ENCODE measurements at places on chromosomes 2 and 18. TPM values are rescaled to one million over a fixed set of nuclear protein-coding genes. Genes with fewer than 3 reads are reported as not detected.

The CD8B2 gene
- not detected for total RNA-seq

The GPR45 gene
- total RNA-seq: not detected

The GALNT13 gene
- total RNA-seq: not detected

The TCF23 gene
- 0.03 TPM for total RNA-seq

The APOB gene
- 1.2 TPM for total RNA-seq

- peaks cover 3% of the 10 kb centered on the region for H3K4me1 ChIP-seq
- DNase-seq: no peak
- no peaks in the 10 kb centered on the region for H3K36me3 ChIP-seq
- H3K4me3 ChIP-seq: no peak overlapping the region
- peaks cover 2% of the 10 kb centered on the region for H3K27me3 ChIP-seq
Observed at GRCh38 chr2:240816584-240817495, 3.2 kb downstream of the KIF1A start.

- no peaks in the 10 kb centered on the region for H3K4me1 ChIP-seq
- DNase-seq: no peak
- H3K27ac ChIP-seq: no peak overlapping the region
Observed at GRCh38 chr2:55087501-55087900, 37.2 kb upstream of the RTN4 start.

- no peak overlapping the region for H3K4me3 ChIP-seq
- peaks cover 6% of the 10 kb centered on the region for H3K27me3 ChIP-seq
- no peak for DNase-seq
- H3K4me1 ChIP-seq: no peaks in the 10 kb centered on the region
- H3K27ac ChIP-seq: no peak overlapping the region
Observed at GRCh38 chr2:151627353-151627752, 106.9 kb downstream of the NEB start.

DNA sequence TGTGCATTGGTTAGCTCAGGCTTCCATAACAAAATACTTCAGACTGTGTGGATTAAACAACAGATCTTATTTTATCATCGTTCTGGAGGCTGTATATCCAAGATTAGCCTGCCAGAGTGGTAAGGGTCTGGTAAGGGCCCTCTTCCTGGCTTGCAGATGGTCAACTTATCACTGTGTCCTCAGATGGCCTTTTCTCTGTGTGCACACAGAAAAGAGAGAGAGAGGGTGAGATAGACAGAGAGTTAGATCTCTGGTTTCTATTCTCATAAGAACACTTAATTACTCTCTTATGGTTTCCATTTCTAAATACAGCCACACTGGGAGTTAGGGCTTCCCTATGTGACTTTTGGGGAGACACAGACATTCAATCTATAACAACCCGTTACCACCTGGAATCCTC lies 1003.5 kb downstream of the TSN start:
- no peaks in the 10 kb centered on the region for H3K27me3 ChIP-seq
- H3K4me1 ChIP-seq: no peaks in the 10 kb centered on the region
- H3K4me3 ChIP-seq: no peak overlapping the region
- H3K27ac ChIP-seq: no peak overlapping the region
- no peak for DNase-seq

DNA sequence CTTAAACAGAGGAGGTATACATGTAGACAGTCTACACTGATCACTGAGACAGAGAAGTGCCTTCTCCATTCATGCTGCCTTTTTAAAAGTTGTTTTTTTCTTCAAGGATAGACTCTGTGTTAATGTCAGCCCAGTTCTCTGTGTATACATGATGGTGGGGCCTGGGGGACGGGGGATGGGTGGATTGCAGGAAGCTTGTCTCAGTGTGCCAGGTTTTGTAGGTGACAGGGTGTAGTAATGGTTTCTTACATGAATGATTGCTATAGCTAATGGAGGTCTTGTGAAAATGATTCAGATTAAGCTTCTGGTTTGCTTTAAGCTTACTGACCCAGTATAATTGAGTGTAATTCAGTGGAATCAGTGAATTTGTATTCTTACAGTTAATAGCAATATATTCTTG lies 423.6 kb downstream of the PTPRM start:
- no peaks in the 10 kb centered on the region for H3K4me1 ChIP-seq
- no peaks in the 10 kb centered on the region for H3K36me3 ChIP-seq

- no peaks in the 10 kb centered on the region for H3K36me3 ChIP-seq
- H3K4me1 ChIP-seq: peaks cover 12% of the 10 kb centered on the region
- no peak overlapping the region for H3K4me3 ChIP-seq
- peak overlapping the region; percentile 53 for H3K27ac ChIP-seq
Observed at GRCh38 chr2:26740890-26741302, 23.2 kb upstream of the SLC35F6 start.

DNA sequence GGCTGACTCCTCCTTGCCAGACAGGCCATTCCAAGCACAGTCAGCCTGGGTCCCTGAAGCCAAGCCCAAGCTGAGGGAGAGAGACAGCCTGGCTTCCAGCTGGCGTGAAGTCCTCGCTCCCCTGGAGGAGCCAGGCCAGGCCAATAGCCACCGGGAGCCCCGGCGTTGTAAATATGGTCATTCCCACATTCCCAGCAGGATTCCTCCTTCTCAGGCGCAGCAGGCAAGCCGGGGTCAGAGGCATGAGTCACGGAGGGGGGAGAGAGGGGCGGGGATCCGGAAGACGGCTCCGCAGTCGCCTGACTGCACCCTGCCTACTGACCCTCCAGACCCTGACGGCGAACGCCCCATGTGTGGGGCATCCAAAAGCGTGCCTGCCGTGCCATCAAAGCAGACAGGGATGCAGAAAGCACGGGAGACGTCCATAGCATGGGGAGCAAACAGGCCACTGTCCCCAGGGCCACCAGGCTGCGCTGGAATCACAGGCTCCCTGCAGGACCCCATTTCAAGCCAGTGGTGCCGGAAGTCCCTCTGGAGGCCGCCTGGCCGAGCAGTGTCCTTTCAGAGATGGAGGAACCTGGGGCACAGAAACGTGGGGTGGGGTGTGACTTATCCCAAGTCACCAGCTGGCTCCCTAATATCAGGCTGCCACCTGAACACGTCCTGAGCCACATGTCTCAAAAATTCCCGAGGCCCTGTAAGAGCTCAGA lies 48.2 kb downstream of the TWIST2 start:
- peaks cover 3% of the 10 kb centered on the region for H3K4me1 ChIP-seq
- H3K27me3 ChIP-seq: no peaks in the 10 kb centered on the region
- no peak overlapping the region for H3K4me3 ChIP-seq

- no peaks in the 10 kb centered on the region for H3K36me3 ChIP-seq
- H3K27ac ChIP-seq: no peak overlapping the region
- peak; percentile 39 for DNase-seq
- no peaks in the 10 kb centered on the region for H3K27me3 ChIP-seq
- H3K4me1 ChIP-seq: no peaks in the 10 kb centered on the region
Observed at GRCh38 chr2:71548646-71549425, 95.5 kb downstream of the DYSF start.

- H3K27me3 ChIP-seq: no peaks in the 10 kb centered on the region
- no peak for DNase-seq
- H3K4me3 ChIP-seq: peak overlapping the region; percentile 21
Observed at GRCh38 chr18:58887613-58887963, 22.9 kb downstream of the ZNF532 start.

- no peak overlapping the region for H3K27ac ChIP-seq
- H3K36me3 ChIP-seq: peaks cover 6% of the 10 kb centered on the region
- no peaks in the 10 kb centered on the region for H3K27me3 ChIP-seq
- no peak overlapping the region for H3K4me3 ChIP-seq
- H3K4me1 ChIP-seq: no peaks in the 10 kb centered on the region
Observed at GRCh38 chr2:121405233-121405632, 120.2 kb upstream of the TFCP2L1 start.

DNA sequence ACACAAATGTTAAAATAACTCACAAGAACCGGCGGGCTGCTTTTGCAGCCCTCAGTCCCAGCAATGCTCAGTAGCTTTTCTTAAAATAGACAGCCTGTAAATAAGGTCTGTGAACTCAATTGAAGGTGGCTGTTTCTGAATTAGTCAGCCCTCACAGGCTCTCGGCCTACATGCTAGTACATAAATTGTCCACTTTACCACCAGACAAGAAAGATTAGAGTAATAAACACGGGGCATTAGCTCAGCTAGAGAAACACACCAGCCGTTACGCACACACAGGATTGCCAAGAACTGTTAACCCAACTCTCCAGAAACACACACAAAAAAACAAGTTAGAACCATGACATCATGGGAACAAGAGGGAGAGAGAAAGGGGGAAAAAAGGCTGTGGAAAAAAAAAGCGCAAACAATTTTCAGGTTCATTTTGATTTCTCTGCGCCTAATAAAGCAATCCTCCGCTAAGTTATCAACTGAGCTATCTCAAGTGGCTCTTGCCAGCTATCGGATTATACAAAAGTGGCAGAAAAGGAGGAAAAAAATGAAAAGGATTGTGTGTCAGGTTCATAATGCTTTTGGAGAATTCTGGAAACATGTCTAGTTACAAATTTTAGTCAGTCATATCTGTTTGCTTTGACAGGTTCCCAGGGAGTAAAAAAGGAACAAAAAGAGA lies 89.1 kb downstream of the ZEB2 start:
- no peak for DNase-seq
- no peaks in the 10 kb centered on the region for H3K4me1 ChIP-seq
- H3K36me3 ChIP-seq: no peaks in the 10 kb centered on the region
- H3K4me3 ChIP-seq: no peak overlapping the region
- H3K27ac ChIP-seq: no peak overlapping the region

DNA sequence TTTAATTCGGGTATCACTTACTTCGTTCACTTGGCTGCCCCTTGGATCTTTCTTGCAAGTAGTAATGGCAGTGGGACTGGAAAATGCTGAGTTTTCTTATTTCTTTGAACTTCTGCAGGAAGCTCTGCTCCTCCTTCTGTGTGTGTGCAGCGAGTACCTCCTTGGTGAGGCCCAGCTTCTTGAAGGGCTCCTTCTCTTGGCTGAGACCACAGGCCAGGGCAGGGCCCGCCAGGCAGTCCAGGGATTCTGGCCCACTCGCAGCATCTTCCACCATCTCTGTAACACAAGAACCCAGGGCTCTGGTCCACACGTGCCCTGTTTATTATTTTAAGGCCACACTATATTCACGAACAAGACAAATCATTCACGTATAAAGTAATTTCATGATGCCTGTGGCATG lies 15.8 kb upstream of the HES6 start:
- no peaks in the 10 kb centered on the region for H3K36me3 ChIP-seq
- H3K27ac ChIP-seq: no peak overlapping the region
- H3K27me3 ChIP-seq: no peaks in the 10 kb centered on the region
- H3K4me3 ChIP-seq: no peak overlapping the region
- H3K4me1 ChIP-seq: no peaks in the 10 kb centered on the region
- no peak for DNase-seq

DNA sequence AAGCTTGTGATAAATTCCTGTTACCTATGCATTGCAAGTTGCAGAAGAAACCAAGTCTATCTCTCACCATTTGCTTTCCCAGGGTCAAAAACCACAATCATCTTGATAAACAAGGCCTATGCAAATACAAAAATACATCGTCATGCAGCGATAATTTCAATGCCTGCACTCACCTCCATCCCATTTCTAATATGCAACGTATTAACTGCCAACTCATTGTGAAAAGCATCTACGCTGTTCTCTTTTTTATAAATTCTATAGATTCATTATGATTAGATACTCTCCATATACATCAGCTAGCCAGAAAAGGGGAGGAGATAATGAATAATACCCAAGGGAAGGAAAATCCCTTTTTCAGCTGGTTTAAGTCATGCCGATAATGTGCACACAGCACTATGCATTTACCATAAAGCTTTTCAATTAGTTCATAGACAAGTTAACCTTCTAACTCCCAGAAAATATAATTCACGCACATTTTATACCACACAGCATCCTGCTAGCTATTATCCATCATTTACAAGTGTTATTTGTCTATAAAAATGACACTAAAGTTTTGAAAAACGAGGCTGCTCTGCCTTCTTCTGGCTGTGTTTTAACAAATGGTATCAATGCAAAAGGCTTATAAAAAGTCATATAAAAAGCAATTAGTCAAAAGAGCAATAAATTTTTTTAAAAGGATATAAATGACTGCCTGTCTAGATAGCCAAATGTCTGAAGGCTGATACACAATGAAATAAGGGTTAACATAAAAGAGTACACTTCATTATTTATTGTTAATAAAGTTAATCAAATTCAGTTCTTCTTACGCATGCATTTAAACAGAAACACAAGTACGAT lies 77.6 kb downstream of the AFF3 start:
- H3K36me3 ChIP-seq: no peaks in the 10 kb centered on the region
- H3K4me3 ChIP-seq: no peak overlapping the region
- H3K27ac ChIP-seq: no peak overlapping the region
- no peaks in the 10 kb centered on the region for H3K4me1 ChIP-seq

DNA sequence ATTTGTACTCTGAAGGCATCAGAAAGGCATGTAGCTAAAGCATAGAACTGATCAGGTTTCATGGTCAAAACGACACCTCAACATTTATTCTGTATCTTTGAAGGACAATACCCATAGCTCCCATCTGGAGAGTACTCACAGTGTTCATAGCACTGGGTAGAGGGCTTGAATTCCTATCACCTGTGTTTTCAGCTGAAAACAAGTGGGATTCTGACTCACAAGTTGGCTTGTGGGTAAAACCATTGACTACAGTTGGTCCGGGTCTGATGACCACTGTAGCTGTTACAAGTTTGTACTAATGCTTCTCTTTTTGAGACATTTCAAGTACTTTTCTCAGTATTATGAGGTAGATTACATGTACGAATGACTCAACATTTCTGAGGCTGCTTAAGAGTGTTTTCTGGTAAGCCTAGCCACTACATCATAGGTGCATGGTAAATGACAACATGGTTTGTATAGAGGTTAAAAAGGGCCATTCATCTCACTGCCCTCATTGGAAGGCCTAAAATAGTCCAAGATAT lies 68.6 kb upstream of the PELI1 start:
- no peaks in the 10 kb centered on the region for H3K4me1 ChIP-seq
- DNase-seq: no peak
- no peak overlapping the region for H3K4me3 ChIP-seq
- H3K27ac ChIP-seq: no peak overlapping the region
- no peaks in the 10 kb centered on the region for H3K27me3 ChIP-seq

- no peaks in the 10 kb centered on the region for H3K36me3 ChIP-seq
- H3K27me3 ChIP-seq: no peaks in the 10 kb centered on the region
- H3K4me3 ChIP-seq: no peak overlapping the region
- H3K27ac ChIP-seq: no peak overlapping the region
- no peaks in the 10 kb centered on the region for H3K4me1 ChIP-seq
Observed at GRCh38 chr18:59155153-59155552, 15.5 kb downstream of the SEC11C start.

DNA sequence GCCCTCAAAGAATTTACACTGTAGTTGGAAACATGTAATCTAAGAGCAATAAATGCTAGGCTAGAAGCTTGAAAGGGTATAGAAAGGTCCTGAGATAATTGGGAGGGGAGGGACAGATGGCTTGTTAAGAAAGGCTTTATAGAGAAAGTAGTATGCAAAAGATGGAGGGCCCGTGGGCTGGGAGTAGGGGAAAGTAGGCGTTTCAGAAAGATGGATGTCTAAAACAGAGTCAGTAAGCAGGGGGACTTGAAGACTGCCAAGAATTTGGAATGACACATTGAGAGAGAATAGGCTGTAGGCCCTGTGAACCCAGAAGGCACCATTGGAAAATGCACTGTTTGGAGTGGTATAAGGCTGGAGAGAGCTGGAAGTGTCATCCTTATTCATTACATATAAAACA lies 822 bp downstream of the PSMG2 start:
- H3K4me1 ChIP-seq: peaks cover 18% of the 10 kb centered on the region
- H3K27me3 ChIP-seq: no peaks in the 10 kb centered on the region
- DNase-seq: no peak
